Activated CD8-positive, alpha-beta T cell treated with anti-CD3 and anti-CD28 coated beads, Interleukin-2, amount 10 ng/mL, durations not matched to agents 7 days and 5 days (primary cell): ENCODE measurements at places on chromosomes 1 and 21. TPM values are rescaled to one million over a fixed set of nuclear protein-coding genes. Genes with fewer than 3 reads are reported as not detected.

DNA sequence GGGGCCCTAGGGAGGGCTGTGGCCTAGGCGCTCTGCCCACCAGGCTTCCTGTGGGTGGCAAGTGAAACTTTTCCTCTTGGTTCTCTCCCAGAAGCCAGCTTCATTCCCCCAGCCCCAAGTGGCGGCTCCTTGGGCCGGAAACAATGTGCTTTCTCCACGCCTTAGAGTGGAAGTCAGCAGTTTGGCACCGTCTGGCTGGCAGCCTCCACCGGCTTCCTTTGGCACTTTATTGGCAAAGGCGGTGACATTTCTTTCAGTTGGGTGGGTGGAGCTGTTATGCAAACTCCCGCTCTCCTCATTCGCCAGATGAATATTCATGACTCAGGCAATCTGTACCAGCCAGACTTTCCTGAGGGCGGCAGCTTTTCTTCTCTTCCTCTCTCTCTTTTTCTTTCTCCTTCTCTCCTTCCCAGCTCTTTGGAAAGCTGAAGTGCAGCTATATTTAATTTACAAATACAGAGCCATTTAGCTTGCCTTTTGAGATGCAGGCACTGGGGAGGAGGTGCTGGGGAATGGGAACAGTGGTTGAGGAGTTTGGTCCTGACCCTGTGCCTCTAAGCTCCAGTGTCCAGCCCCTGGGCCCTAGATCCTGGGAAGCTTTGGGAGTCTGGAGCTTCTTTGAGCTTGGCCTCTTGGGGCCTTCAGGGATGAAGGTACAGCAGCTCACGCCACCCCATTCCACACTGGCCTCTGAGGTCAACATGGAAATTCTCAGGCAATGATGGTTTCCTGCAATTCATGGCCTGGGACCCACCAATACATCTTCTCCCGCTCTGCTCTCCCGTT lies 67.8 kb upstream of the POU3F1 start:
- no peak for DNase-seq

Gene EPHB2
- not detected for total RNA-seq

Gene ELAPOR1
- 2.8 TPM for total RNA-seq

- DNase-seq, result no peak
Observed at GRCh38 chr1:243294723-243295121, 38.9 kb downstream of the SDCCAG8 start.

DNA sequence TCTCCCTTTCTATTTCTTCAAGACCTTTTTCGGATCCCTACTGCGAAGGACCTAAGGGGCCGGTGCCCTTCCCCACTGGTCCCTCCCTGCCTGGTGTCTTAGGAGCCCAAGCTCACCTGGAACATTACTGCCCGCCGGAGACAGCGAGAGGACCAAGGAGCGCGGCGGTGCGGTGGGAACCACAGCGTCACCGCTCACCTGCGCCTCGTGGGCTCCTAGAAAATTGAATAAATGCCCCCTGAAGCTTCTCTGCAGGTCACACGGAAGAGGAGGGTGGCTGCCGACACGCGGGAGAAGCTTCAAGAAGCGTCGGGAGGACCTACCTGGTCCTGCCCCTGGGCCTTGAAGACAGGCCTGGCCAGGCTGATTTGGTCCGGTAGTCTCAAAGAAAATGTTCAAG lies 65.2 kb downstream of the PPIAL4A start:
- DNase-seq, result no peak

DNA sequence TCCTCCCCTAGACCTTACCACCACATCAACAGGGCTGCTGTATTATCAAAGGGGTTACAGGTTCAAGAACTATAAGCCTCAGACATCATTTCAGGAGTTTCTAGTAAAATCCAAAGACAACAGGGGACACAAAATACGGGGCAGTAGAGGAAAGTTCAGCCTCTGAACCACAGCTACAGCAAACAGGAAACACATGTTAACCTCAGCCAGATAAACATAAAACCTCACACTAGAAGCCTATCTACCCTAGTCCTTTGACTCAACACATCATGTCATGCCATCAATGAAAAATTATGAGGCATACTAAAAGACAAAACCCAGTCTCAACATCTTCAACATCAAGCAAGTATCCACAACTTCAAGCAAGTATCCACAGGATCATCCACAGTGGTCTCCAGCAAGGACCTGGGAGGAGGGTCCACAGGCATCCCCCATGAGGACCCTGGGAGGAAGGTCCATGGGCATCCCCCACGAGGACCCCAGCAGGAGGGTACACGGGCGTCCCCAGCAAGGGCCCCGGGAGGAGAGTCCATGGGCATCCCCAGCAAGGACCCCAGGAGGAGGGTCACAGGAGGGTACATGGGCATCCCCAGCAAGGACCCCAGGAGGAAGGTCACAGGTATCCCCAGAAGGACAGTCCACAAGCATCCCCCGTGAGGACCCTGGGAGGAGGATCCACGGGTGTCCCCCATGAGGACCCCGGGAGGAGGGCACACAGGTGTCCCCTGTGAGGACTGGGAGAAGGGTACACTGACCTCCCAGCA lies 440.0 kb downstream of the MATN1 start:
- DNase-seq, result no peak

DNA sequence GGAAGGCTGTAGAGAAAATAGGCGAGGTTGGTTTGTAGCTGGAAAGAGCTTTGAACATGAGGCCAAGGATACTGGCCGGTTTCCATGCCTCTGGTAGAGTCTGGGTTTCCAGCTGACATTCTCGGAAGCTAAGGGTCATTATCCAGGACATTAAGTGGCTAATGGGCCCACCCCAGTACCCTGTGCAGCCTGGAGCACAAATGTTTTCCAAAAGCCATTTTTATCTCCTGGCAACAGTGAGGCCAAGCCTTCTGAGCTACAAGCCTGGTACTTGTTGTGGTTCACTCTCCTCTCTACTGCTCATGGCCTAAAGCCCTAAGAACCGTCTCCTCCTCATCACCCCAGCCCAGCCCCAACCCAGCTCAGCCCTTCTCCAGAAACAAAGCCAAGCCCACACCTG lies 122.9 kb downstream of the DMRTA2 start:
- DNase-seq, result no peak

GRCh38 chr1:51516649-51517158 lies 2.4 kb downstream of the EPS15 start:
- DNase-seq, result no peak

- peak; percentile 55 for DNase-seq
Observed at GRCh38 chr21:44485254-44485793, 30.0 kb downstream of the LRRC3 start.

GRCh38 chr1:62654744-62655143 lies 33.4 kb downstream of the DOCK7 start:
- DNase-seq, result no peak
